HuH-7 (cell line): ENCODE measurements at places on chromosomes 3 and 15.

DNA sequence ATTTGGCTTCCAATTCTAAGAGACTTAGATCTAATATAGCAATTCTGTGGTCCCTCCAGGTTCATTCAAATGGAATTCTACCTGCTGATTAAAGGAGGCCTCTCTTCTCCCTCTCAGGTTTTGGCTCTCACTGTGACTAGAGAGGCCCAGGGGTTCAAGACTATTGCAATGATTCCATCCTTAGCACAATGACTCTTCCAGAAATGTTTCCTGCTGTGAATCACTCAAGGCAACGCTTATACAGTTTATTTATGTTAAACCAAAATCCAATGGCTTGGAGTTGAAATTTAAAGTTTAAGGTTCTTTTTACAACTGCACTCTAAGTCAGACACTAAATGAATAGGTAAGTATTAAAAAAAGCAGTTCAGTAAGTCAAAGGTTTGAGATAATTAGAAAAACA is 39.9 kb downstream of the IFT57 start:
- no peak for DNase-seq

DNA sequence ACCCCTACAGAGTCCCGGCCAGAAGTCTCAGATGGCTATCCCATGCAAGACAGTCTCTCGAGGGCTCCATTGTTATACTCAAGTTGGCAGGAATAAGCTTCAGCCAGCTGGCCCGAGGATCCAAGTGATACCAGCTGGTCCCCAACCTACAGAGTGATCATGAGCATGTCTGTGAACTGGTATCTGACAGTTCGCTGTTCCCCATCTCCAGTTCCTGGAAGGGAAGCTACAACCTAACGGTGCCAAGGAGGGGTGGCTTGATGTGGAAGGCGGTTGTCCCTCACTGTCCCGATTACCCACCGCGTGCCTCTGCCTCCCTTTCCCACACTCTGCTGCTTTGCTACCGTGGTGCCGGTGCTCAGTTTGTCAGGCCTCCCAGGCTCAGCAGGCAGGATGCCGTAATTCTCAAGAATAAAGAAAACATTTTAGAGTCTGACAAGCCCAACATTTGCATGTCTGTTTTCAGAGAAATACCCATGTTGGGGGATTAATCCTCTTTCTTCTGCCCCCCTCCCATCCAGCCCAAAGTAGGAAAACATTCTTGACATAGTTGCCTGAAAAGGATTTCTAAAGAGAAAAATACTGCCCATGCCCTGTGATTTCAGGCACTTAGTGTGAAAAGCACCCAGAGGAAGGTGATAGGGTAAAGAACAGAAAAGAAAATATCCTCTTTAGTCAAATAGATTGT is 49.4 kb upstream of the HES1 start:
- DNase-seq, result no peak

GRCh38 chr3:8445861-8446260 is 55.8 kb upstream of the LMCD1 start:
- no peak for DNase-seq

DNA sequence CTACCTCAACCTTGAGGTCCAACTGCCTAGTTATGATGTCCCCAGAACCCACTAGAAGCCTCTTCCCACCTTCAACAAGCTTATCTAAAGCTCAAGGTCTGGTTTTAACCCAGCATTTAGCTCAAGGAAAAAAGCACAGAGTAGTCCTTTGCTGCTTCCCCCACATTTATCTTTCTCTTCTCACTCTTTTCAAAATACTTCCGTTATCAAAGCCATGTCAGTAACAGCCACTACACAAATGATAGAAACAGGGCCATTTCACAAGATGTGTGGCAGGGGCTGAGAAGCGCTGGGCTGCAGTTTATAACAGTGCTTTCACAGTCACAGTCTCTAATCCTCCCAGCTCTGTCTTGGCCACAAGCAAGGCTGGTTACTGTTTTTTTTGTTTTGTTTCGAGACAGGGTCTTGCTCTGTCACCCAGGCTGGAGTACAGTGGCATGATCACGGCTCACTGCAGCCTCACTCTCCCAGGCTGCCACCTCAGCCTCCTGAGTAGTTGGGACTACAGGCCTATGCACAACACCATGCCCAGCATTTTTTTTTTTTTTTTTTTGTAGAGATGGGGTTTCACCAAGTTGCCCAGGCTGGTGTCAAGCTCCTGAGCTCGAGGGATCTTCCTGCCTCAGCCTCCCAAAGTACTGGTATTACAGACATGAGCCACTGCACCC is 218.8 kb downstream of the OSBPL10 start:
- DNase-seq, result no peak

DNA sequence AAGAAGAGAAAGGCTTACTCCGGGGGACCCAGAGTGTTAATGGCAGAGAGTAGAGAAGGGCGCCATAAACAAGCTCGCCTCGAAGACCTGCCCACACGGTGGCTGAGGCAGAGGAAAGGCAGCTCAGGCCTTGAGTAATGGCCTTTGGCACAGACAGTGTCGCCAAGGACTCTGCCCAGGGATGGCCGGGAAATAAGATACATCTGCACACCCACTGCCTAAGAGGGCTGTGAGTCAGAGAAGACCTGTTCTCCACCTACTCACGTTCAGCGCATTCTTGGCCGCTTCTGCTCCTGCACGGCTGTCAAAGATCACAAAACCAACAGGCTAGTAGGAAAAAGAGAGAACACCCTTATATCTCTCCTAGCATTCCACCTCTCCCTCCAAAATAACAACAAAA is 26.2 kb downstream of the RBPMS2 start:
- no peak for DNase-seq
